ENCODE measurements at places on chromosomes 12 and 14. TPM values are rescaled to one million over a fixed set of nuclear protein-coding genes. Genes with fewer than 3 reads are reported as not detected.

The SLC5A8 gene
- not detected for total RNA-seq

The NFATC4 gene
- 76.4 TPM for total RNA-seq

The DACT1 gene
- total RNA-seq, result 43.4 TPM

The LMBR1L gene
- 42.7 TPM for total RNA-seq

The RNF212B gene
- not detected for total RNA-seq

The ISCU gene
- total RNA-seq, result 101 TPM

The LRFN5 gene
- total RNA-seq, result 11.3 TPM

The KRT74 gene
- not detected for total RNA-seq

The FGF6 gene
- total RNA-seq, result not detected

The PTHLH gene
- total RNA-seq, result 1.6 TPM

The RNFT2 gene
- 6.6 TPM for total RNA-seq

The AMHR2 gene
- not detected for total RNA-seq

The MSI1 gene
- total RNA-seq, result 0.20 TPM

The LRP1-AS gene
- total RNA-seq, result not detected
